ENCODE measurements at places on chromosomes 2 and 18.
A peak's percentile ranks its signal among the peaks of the same experiment; 100 is the strongest.

DNA sequence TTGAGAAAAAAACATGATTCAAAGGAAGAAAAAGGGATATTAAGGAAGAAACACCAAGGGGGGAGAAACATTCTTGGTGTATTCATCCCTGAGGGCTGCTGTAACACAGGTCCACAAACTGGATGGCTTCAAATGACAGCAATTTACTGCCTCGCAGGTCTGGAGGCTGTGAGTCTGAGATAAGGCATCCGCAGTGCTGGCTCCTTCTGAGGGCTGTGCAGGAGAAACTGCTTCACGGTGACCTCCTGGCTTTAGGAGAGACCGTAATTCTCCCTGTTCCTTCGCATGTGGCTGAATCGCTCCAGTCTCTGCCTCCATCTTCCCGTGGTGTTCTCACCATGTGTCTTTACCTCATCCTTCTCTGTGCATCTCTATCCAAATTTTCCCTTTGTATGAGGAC, 490.7 kb downstream of the EIPR1 start:
- DNase-seq = no peak

DNA sequence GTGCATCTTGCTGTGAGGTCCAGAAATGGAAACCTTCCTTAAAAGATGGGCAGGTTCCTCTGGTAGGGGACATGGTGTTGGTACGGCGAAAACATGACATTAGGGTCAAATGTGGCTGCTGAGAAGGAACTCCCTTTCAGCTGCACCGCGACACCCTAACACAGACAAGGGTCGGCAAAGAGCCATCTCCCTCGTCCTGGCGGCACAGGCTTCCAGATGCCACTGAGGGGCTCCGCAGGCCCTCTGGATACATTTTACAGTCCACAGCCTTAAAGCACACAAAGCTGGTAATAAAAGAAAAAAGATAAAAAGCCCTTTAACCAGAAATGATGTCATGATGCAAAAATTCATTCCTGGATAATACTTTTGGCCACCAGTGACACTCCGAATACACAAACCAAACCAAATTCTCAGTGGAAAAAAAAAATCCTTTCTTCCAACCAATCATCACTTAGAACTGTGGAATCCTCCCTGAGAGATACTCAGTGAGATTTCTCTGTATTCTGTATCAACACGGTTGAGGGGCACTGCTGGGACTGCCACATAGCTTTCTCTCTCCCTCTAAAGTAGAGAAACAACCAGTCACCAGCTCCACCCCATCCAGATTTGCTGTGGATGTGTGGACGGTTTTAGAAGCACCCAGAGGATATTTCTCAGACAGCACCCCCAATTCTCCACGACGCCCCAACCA, 174.8 kb downstream of the HDAC4 start:
- peak; percentile 68 for DNase-seq

GRCh38 chr2:166321076-166321475, 54.7 kb downstream of the SCN9A start:
- DNase-seq = no peak

GRCh38 chr2:179440642-179441251, 176.1 kb upstream of the SESTD1 start:
- no peak for DNase-seq

- peak; percentile 2 for DNase-seq
Observed at GRCh38 chr2:29765721-29766120, 155.7 kb downstream of the ALK start.

GRCh38 chr2:138997856-138998517, 217.8 kb upstream of the NXPH2 start:
- no peak for DNase-seq

- no peak for DNase-seq
Observed at GRCh38 chr2:238857959-238858358, 10.1 kb downstream of the TWIST2 start.

DNA sequence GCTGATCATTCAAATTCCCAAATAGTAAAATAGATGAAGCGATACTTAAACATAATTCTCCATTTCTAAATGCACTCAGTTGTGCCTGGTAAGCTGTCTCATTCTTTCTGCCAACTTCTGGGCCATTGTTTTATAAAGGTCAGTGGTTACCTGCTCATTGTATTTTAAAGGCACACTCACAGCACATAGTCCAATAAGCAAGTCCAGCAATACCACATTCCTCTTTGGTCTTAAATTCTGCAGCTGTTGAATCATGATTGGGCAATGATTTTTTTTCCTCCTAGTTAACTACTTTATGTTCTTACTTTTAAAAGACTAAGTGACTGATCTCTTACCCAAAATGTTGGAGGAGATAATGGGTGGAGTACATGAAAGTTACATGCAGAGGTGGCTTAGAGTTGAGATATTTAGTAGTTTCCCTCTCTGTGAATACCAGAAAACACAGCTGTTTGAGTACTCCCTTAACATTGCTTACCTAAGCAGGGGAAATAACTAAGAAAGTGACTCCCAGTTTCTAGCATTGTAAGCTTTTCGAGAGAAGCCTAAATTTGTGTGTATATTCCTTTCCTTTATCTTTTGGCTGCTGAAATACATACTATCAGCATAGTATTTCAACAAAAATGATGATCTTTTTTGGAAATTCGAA, 220.7 kb downstream of the CAMKMT start:
- DNase-seq = peak; percentile 27

- DNase-seq = no peak
Observed at GRCh38 chr2:2879781-2880180, 497.8 kb downstream of the EIPR1 start.

GRCh38 chr2:78546843-78547242, 478.7 kb upstream of the REG3G start:
- no peak for DNase-seq

- DNase-seq = no peak
Observed at GRCh38 chr18:57149051-57149450, 2.2 kb downstream of the BOD1L2 start.

- no peak for DNase-seq
Observed at GRCh38 chr2:188320861-188321260, 29.2 kb downstream of the GULP1 start.
